Esophagus squamous epithelium (tissue), 5 donors: ENCODE measurements at places on chromosomes 7 and 10.

DNA sequence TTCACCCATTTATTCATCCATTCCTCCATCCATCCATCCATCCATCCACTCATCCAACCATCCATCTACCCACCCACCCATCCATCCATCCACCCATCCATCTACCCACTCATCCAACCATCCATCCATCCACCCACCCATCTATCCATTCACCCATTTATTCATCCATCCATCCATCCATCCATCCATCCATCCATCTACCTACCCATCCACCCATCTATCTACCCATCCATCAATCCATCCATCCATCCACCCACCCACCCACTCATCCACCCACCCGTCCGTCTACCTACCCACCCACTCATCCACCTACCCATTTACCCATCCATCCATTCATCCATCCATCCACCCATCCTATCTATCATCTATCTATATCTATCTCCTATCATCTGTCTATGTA lies 169.4 kb upstream of the SHH start:
- no peaks in the 10 kb centered on the region for H3K36me3 ChIP-seq
- no peak for DNase-seq
- H3K27me3 ChIP-seq = no peaks in the 10 kb centered on the region

GRCh38 chr10:76548716-76549115 lies 1088.9 kb downstream of the KCNMA1 start:
- DNase-seq = no peak
- no peak overlapping the region for H3K4me3 ChIP-seq
- H3K27me3 ChIP-seq = no peaks in the 10 kb centered on the region
- H3K27ac ChIP-seq = no peak overlapping the region
- H3K36me3 ChIP-seq = no peaks in the 10 kb centered on the region
- H3K4me1 ChIP-seq = no peaks in the 10 kb centered on the region

GRCh38 chr7:40329601-40330153 lies 194.9 kb downstream of the SUGCT start:
- H3K27me3 ChIP-seq = no peaks in the 10 kb centered on the region
- H3K4me1 ChIP-seq = no peaks in the 10 kb centered on the region
- H3K27ac ChIP-seq = no peak overlapping the region
- H3K4me3 ChIP-seq = no peak overlapping the region
- no peaks in the 10 kb centered on the region for H3K36me3 ChIP-seq
- no peak for DNase-seq

GRCh38 chr7:114504586-114504985 lies 90.0 kb downstream of the FOXP2 start:
- H3K36me3 ChIP-seq = no peaks in the 10 kb centered on the region
- peaks cover 24% of the 10 kb centered on the region for H3K4me1 ChIP-seq
- no peak overlapping the region for H3K27ac ChIP-seq
- no peak for DNase-seq
- no peak overlapping the region for H3K4me3 ChIP-seq

DNA sequence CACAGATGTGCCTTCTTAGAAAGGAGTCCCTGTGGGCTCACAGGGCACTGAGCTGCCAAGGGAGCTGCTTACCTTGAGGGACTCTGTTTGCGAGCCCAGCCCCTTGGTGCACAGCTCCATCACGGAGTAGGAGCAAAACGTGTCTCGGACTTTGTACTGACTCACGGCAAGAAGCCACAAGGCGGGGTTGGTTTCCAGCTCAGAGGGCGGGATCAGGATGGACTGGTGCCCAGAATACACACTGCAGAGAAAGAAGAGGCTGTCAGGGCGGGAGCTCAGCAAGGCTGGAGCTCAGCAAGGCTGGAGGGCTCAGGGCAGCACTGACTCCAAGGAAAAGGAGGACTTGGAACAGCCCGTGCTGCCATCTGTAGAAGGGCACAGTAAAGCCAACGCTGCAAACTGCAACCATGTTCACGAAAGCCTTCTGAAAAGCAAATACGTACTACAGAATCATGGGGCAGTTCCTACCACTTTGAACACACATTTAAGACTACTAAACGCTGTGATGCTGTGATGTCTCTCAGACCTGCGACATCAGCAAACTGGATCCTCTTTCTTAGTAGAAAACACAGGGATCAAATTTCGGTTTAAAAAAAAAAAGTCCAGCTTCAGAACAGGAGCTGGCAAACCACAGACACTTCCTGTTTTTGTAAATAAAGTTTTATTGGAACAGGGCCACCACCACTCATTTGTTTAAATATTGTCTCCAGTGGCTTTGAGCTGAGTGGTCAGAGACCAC lies 194.3 kb downstream of the ZMYND11 start:
- DNase-seq = no peak
- no peaks in the 10 kb centered on the region for H3K27me3 ChIP-seq
- peak overlapping the region; percentile 50 for H3K4me3 ChIP-seq
- peaks cover 13% of the 10 kb centered on the region for H3K4me1 ChIP-seq
- peak overlapping the region; percentile 77 for H3K27ac ChIP-seq

DNA sequence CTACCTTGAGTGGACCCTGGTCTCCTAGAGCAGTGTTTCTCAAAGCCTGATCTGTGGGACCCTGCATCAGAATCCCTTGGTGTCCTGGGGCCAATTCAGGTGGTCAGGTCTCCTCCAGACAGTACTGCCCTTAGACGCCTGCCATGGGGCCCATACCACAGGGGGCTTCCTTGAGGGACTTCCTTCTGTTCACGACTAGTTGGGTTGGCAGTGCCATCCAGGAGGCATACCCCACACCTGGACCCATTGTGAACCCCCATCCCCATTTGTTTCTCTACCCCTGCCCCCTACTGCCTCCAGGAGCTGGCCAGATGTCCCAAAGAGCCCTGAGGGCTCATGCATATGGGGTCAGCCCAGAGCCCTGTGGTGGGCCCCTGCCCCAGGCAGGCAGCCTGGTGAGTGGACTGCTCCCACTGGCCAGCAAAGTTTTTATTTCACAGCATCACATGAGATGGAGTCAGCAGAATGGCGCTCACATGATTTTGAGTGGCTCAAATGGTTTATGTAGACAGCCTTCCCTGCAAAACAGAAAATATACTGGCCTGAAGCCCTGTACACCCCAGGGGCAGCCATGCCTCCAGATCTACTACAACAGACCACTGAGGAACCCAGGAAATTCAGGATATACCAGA lies 259.9 kb upstream of the ZMIZ1 start:
- no peaks in the 10 kb centered on the region for H3K4me1 ChIP-seq
- no peaks in the 10 kb centered on the region for H3K27me3 ChIP-seq
- H3K36me3 ChIP-seq = no peaks in the 10 kb centered on the region
- no peak overlapping the region for H3K4me3 ChIP-seq

DNA sequence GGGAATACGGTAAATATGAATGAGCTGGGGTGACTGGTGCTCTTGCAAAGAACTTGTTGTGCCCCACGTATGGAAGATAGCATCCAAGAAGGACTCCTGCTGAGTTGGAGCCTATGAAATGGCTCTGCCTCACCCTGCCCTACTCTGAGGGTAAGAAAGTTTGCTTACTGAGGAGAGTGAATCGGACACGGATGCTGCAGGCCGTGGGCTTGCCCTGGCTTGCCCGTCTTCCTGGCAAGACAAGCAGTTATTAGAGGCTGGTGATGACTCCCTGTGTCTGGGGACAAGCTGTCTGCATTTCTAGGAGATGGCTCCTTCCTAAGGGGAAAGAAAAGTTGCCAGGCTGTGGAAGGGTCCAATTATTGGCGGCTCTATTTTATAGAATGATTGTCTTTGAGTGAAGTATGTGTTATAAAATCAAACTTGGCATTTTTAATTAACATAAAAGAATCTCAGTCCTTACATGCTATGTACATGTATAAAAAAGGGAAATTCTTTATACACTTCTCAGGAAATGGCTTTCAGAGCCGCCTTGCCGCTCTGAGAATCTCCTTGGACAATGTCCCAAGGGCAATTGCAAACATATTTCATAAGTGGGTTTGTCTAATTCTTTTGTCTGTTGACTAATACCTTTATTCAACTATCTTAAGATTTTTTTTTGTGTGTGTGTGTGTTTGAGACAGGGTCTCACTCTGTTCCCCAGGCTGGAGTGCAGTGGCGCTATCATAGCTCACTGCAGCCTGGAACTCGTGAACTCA lies 64.6 kb downstream of the CYP26A1 start:
- DNase-seq = no peak
- H3K27ac ChIP-seq = no peak overlapping the region

DNA sequence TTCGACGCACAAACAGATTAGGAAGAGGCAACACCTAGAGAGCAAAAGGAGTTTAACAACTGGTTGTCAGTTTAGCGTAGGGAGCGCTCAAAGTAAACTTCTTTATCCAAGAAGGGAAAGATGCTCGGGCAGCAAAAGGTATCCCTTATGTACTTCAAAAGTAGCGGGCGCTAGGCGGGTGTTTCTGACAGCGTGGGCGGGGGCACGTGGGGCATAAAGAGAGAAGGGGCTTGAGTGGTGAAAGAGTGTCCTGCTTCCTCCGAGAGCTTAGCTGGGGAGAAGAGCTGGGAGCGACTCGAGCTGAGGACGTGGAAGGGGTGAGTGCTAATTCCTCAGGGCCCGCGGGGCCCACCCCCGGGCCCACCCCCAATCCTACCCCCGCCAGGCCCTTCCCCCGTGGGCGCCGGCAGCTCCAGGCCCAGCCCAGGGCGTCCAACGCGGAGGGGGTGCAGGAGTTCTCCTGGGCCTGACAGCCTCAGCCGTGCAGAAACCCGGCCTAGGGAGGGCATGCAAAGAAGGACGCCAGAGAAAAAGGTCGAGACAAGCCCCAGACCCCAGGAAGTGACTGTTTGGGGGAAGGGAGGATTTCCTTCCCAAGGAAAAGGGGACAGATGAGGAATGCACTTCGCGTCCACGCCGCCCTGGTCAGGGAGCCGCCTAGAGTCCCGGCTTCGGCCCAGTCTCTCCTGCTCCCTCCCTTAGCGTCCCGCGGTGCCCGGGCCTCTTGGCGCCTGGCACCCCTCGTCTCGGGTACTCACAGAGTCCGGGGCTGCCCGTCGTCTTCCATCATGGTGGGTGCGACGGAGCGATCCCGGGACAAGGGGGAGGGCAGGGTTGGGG lies 868 bp downstream of the TIAL1 start:
- peak overlapping the region; percentile 95 for H3K27ac ChIP-seq
- no peak for DNase-seq
- peaks cover 40% of the 10 kb centered on the region for H3K4me1 ChIP-seq
- peaks cover 9% of the 10 kb centered on the region for H3K36me3 ChIP-seq
- H3K27me3 ChIP-seq = no peaks in the 10 kb centered on the region

DNA sequence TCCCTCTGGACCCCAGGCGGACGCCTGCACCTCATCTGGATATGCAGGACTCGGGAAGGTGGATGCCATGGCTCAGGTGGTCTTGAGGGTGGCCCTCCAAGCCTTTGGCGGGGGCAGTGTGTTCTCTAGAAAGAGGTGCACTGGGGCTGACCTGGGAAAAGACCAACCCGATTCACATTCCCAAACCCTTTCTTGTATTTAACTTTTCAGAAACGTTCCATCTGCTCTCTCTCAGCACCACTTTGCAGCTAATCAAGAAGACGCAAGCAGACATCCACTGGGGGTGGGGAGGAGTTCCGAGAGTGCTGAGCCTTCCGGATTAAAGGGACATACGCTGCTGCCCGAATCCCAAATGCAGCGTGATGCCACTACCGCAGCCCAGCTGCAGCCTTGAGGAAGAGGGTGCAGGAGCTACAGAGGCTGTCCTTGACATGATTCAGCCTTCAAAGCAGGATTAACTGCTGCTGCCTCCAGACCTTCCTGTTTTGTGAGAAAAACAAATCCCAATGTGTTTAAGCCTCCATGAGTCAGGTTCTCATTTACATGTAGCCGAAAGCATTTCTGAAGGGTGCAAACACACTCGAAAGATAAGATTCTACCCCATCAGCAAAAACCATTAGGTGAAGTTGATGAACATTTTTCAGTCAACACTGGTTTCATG lies 39.9 kb downstream of the RBM17 start:
- no peak for DNase-seq
- H3K27ac ChIP-seq = peak overlapping the region; percentile 18
- peaks cover 30% of the 10 kb centered on the region for H3K4me1 ChIP-seq

DNA sequence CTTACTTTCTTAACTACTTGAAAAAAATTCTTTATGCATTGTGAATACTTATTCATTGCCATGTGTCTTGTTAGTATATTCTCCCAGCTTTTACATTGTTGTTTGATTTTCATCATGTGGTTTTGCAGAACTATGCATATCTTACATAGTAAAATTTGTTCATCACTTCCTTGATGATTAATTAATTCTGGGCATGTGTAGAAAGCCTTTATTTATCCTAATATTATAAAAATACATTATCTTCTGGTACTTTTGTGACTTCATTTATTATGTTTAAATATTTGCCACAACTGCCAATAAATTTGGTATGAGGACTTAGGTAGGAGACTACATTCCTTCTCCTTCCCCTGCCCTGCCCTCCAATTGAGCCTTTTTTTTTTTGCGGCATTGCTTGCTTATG lies 166.0 kb upstream of the ZNF32 start:
- H3K36me3 ChIP-seq = no peaks in the 10 kb centered on the region
- no peaks in the 10 kb centered on the region for H3K4me1 ChIP-seq
- no peak overlapping the region for H3K4me3 ChIP-seq
- no peak overlapping the region for H3K27ac ChIP-seq
- no peak for DNase-seq
- no peaks in the 10 kb centered on the region for H3K27me3 ChIP-seq

DNA sequence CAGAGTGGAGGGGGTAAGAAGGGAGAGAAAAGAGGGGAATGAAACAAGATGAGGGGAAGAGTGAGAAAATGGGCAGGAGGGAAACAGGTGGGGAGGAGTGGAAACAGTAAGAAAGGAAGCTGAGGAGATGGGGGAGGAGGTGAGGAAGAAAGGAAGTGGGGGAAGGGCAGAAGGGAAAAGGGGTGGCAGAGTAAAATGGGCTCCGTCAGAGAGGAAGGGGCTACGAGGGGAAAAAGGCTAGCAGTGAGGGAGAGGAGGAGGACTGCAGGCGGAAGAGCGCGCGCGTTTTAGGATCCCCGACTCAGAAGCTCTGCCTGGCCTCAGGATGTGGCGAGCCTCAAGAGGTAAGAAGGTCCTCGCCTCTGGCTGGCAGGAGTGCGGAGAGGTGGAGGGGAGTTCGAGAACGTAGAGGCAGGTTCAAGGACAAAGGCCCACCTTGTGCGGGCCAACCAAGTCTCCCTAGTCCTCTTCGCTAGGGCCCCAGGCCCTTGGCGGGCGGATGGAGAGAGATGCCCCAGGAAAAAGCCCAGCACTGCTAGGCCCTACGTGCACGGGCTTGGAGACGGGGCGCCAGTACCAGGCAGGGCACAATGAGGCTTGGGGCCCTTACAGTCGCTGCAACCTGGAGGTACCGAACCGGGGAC lies 5.8 kb upstream of the NKX2-3 start:
- H3K4me1 ChIP-seq = peaks cover 9% of the 10 kb centered on the region
- DNase-seq = no peak
- H3K4me3 ChIP-seq = no peak overlapping the region
- peaks cover 76% of the 10 kb centered on the region for H3K27me3 ChIP-seq
- H3K27ac ChIP-seq = no peak overlapping the region
- H3K36me3 ChIP-seq = no peaks in the 10 kb centered on the region

GRCh38 chr7:140877249-140877524 lies 47.5 kb downstream of the BRAF start:
- H3K4me3 ChIP-seq = no peak overlapping the region
- H3K27ac ChIP-seq = no peak overlapping the region
- DNase-seq = no peak
- no peaks in the 10 kb centered on the region for H3K27me3 ChIP-seq
- no peaks in the 10 kb centered on the region for H3K36me3 ChIP-seq

- H3K4me3 ChIP-seq = no peak overlapping the region
- no peaks in the 10 kb centered on the region for H3K36me3 ChIP-seq
- no peak for DNase-seq
- H3K27me3 ChIP-seq = peaks cover 44% of the 10 kb centered on the region
Observed at GRCh38 chr10:75079436-75080083, 31.9 kb upstream of the SAMD8 start.

GRCh38 chr10:110494532-110494931 lies 3.2 kb upstream of the DUSP5 start:
- no peak for DNase-seq
- H3K36me3 ChIP-seq = no peaks in the 10 kb centered on the region
- H3K4me3 ChIP-seq = no peak overlapping the region
- peaks cover 34% of the 10 kb centered on the region for H3K4me1 ChIP-seq
- H3K27ac ChIP-seq = no peak overlapping the region
- peaks cover 9% of the 10 kb centered on the region for H3K27me3 ChIP-seq
